ENCODE measurements at places on chromosomes 13 and 19.
A peak's percentile ranks its signal among the peaks of the same experiment; 100 is the strongest.

GRCh38 chr13:113220877-113221276, 11.5 kb downstream of the CUL4A start:
- no peak for DNase-seq

GRCh38 chr19:45171211-45171623, 6.8 kb downstream of the TRAPPC6A start:
- no peak for DNase-seq

DNA sequence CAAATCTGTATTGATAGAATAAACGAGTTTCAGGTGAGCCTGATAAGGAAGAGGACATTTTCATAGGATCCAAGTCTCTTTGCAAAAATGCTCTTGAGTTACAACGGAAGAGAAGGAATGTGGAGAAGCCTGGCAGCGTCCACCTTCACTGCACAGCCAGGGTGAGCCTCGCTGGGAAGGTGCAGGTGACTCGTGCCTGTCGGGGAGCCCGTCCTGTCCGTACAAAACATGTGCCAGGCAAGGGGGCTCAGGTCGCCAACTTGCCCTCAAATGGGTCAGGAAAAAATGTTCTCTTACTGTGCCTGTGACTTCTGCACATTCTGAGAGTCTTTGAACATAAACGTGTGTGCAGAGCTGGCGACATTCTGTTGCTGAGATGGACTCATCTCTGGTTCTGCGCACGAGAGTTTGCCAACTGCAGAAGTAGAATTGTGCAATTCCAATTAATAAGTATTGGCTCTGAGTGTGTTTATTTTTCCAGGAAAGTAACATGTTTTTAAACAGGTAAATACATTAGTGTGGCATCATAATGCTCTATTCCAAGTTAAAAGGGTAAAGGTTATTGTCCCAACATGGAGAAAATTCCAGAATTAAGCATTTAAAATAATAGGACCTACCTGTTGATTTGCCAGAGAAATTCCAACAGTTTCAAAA, 28.6 kb downstream of the NAXD start:
- no peak for DNase-seq

DNA sequence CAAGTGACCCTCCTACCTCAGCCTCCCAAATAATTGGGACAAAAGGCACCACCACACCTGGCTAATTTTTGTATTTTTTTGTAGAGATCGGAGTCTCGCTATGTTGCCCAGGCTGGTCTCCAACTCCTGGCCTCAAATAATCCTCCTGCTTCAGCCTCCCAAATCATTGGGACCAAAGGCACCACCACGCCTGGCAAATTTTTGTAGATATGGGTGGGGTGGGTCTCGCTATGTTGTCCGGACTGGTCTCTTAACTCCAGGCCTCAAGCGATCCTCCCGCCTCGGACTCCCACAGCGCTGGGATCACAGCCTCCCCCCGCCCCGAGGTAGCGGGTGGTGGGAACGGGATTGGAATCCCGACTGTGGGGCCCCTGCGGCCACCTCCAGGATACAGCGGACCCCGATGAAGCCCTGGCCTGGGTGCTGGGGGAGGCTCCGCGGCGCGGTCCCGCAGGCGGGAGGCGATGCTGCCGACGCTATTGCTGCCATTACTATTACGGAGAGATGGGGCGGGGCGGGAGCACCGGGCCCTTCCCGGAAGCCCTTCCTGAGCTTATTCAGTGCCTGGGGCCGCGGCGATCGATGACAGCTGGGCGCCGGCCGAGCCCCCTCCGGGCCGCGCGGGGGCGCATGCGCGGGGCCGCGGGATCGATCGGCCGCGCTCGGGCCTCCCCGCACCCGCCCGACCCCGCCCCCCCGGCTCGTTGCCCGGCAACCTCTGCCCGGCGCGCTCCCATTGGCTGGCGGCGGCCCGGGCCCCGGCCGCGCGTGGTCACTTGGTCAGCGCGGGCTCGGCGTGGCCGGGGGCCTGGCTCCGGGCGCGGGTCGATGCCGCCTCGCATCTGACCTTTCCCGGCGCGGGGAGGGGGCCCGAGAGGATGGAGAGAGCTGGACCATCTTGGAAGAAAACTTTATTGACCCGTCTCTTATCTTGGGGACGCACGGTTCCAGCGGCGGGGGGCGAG, 27.9 kb upstream of the ONECUT3 start:
- DNase-seq: no peak

DNA sequence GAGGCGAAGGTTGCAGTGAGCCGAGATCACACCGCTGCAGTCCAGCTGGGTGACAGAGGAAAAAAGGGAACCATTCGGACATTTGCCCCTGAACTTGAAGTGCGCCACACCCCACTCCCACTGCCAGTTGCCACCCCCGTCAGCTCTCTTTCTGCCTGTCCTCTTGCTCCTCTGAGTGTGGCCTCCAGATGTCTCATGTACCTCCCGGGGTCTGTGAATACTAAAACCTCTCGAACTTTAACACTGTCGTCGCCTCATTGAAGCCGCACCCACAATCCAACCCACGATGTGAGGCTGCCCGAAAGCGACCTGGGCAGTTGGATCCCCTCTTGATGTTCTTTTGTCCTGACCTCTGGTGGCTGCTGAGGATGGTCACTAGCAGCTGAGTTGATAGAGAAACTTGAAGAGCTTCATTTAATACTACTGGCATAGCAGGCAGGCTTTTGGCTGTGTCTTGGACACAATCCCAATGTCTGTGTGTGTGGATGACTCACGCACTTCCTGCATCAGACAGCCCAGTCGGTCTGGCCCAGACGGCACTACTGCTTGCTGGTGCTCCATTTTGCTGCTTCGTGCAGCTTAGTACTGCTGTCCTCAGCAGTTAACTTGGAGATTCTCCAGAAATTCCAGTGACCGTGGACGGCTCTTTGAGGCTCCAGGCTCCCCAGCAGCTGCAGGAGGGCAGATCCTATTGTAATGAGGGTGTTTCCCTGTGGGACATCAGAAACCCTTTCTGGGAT, 4.2 kb downstream of the FPR3 start:
- no peak for DNase-seq

GRCh38 chr13:23902975-23903905, 5.9 kb upstream of the C1QTNF9B start:
- DNase-seq: no peak

DNA sequence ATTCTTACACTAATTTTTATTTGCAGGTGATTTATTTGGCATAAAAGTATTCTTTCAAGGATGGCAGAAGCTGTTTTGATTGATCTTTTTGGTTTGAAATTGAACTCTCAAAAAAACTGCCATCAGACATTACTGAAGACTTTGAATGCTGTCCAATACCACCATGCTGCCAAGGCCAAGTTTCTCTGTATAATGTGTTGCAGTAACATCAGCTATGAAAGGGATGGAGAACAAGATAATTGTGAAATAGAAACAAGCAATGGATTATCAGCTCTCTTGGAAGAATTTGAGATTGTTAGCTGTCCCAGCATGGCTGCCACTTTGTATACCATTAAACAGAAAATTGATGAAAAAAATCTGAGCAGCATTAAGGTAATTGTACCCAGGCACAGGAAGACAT, 1.2 kb downstream of the LACC1 start:
- no peak for DNase-seq

DNA sequence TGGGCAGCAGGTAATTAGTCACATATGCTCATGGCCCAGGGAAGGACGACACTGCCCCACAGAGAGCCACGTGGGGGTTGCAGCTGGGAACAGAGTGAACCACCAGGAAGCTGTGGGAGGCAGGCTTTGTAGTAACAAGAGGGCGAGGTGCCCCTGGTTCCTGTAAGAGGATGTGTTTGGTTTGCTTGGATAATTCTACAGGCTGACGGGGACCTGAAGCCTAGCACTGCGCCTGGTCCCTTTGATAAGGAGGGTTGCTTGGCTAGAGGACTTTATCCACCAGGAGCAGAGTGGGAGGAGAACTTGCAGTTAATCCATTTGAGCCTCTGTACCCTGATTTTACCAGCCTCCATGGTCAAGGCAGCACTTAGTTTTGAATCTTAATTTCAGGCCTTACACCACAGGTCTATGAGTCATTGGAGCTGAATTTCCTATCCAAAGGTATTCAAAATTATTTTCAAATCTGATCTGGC, 67.4 kb upstream of the CLDN10 start:
- no peak for DNase-seq

DNA sequence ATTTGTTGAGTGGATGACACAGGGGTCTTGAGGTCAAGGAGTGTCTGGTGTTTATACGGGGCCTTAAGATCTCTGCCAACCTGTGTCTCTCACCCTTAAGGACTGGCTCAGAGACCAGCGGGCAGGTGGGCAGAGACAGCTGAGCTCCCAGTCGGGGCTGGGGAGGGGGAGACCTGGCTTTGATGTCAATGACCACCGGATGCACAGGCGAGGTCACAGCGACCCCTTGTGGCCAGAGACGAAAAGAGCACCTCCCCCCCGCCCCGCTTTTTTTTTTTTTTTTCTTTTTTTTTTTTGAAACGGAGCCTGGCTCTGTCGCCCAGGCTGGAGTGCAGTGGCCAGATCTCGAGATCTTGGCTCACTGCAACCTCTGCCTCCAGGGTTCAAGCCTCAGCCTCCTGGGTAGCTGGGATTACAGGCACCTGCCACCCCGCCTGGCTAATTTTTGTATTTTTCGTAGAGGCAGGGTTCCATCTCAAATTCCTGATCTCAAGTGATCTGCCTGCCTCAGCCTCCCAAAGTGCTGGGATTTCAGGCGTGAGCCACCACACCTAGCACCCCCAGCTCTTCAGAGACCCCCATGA, 12.1 kb upstream of the KLK14 start:
- DNase-seq: peak; percentile 24

DNA sequence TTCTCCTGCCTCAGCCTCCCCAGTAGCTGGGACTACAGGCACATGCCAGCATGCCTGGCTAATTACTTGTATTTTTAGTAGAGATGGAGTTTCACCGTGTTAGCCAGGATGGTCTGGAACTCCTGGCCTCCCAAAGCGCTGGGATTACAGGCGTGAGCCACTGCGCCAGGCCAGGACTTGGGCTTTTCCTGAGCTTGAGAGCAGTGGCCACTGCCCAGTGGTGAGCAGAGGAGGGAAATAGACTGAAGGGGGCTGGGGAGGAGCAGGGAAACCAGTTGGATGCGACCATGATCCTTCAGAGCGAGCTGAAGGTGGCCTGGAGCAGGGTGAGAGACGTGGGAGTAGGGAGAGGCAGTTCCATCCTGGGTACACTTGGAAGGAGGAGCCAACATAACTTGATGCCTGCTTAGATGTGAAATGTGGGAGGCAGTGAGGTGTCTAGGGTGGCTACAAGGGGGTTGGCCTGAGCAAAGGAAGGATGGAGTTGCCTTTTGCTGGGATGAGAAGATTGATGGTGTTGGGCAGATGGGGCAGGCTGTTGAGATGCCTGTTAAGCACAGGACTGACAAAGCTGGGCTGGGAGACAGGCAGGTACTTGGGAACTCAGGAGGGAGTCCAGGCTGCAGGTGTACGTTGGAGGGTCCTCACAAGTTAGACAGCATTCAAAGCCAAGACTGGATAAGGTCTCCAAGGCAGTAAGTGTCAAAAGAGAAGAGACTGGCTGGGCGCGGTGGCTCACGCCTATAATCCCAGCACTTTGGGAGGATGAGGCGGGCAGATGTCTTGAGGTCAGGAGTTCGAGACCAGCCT, 31.8 kb downstream of the KCTD15 start:
- no peak for DNase-seq

GRCh38 chr13:23642110-23642509, 71.9 kb downstream of the TNFRSF19 start:
- no peak for DNase-seq

DNA sequence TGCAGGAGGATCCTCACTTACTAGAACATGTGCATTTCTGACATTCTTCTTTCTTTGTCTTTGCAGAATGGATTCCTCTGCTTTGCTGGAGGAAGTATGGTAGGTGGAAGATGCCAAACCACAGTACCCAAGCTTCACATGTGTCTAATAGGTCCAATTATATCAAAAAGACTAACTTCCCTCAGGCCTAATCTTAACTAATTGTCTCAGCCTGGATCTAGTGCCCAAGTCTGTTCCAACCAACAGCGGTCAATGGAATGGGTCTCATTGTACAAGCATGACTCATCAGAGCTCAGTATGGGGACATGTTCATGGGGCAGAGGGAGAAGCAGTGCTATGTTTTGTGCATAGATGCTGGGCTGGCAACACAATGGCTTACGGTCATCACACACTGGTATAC, 81.6 kb upstream of the CSNK1A1L start:
- no peak for DNase-seq

DNA sequence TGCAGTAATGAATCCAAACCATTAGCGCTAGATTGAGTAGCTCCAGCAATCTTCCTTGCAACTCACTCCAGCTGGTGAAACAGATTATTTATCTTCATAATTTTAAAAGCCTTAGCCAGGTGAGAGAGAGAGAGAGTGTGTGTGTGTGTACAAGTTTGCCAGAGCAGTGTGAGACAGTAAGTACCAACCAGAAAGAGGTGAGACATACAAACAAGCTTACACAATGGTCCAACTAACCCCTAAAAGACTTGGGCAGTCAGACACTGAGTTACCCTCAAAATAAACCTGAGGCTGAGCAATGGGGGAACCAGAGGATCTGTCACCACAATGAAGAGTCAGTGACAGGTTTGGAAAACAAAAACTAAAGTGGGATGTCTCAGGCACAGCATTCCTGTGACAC, 8.1 kb upstream of the THSD1 start:
- DNase-seq: no peak

DNA sequence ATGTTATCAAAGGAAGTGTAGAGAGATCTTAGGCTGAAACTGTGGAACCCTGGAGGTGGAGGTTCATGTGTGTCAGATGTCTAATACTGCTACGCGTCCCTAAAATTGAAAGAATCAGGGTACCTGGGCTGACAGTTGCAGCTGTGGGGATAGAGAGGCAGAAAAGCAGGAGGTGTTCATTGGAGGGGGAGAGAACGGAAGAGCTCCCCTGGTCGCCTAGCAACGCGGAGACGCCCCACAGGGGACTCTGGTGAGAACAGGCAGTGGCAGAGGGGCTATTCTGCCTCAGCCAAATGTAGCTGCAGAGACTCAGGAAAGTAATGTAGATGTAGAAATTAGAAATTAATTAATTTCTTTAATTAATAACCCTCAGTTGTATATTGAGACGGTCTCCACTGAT, 10.1 kb upstream of the ZNF835 start:
- DNase-seq: no peak

DNA sequence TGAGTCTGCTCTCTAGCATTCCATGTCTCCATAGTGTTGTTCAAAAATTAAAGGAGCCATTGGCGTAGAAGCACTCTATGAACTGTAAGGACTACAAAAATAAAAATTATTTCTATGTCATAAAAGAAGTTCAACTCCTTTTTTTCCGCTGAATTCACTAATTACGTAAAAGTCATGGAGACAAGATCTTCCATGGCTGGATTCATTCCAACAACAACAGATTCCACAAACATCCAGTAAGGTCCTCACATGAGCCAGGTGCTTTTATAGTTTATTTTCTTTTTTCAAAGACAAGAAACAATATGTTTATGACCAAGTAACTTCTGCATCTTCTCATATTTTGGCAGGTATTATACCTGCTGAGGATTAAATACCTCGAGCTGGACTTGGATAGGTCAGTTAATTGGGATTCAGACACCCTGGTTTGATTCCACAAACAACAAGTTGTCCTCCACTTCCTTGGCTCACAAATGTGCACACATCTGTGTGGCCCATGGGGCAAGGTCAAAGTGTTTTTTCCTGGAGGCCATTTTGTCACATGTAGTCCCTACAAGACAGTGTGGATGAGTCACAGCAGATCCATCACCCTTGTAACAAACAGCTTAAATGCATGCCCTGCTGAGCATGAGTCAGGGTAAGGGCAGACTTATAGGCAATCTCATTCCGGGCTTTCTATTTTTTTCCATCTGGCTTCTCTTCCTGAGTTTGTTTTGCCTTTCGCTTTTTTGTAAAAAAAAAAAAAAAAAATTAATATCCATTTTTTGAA, 475.6 kb downstream of the COG6 start:
- peak; percentile 6 for DNase-seq

GRCh38 chr19:43439032-43439708, 24.5 kb downstream of the TEX101 start:
- DNase-seq: no peak

All from stimulated activated CD4-positive, alpha-beta T cell treated with anti-CD3 and anti-CD28 coated beads, Interleukin-15, amount 100 ng/mL, for 48 hours (primary cell).